AG09319 (cell line): ENCODE measurements at places on chromosomes 5 and 9.

DNA sequence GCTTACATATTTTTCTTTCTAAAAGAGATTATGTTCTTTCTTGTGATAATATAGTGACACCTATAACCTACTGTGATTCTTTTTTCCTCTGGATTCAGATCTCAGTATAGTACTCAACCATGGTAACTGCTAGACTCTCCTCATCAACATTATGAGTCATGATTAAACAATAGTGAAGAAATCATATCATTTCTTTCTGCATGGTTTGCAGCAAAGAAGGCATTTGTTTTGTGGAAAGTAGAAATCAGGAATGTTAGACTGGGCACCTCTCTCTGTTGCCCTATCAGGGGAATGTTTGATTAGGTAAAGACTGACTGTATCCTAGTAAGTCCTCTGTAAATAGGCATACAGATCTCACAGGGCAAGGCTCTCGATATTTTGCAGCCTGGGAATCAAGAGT is 25.6 kb upstream of the SMC2 start:
- no peak for DNase-seq

- no peak for DNase-seq
Observed at GRCh38 chr5:75610201-75610600, 1.1 kb upstream of the ANKDD1B start.

- no peak for DNase-seq
Observed at GRCh38 chr5:10149911-10150310, 99.8 kb downstream of the ATPSCKMT start.

GRCh38 chr5:135999406-136000139 is 29.2 kb upstream of the TGFBI start:
- no peak for DNase-seq
